ENCODE measurements at places on chromosomes 7 and 10.

- DNase-seq, result no peak
These were observed 174.8 kb downstream of the DKK1 start for GRCh38 chr10:52488606-52489485.

GRCh38 chr10:86506499-86506898 lies 15.1 kb downstream of the WAPL start:
- DNase-seq, result no peak

- DNase-seq, result no peak
These were observed 128.4 kb upstream of the BTBD16 start for GRCh38 chr10:122142641-122143237.

GRCh38 chr10:5567477-5567876 lies 42.7 kb downstream of the CALML3 start:
- no peak for DNase-seq

- no peak for DNase-seq
These were observed 281.8 kb downstream of the POU6F2 start for GRCh38 chr7:39259391-39260003.

DNA sequence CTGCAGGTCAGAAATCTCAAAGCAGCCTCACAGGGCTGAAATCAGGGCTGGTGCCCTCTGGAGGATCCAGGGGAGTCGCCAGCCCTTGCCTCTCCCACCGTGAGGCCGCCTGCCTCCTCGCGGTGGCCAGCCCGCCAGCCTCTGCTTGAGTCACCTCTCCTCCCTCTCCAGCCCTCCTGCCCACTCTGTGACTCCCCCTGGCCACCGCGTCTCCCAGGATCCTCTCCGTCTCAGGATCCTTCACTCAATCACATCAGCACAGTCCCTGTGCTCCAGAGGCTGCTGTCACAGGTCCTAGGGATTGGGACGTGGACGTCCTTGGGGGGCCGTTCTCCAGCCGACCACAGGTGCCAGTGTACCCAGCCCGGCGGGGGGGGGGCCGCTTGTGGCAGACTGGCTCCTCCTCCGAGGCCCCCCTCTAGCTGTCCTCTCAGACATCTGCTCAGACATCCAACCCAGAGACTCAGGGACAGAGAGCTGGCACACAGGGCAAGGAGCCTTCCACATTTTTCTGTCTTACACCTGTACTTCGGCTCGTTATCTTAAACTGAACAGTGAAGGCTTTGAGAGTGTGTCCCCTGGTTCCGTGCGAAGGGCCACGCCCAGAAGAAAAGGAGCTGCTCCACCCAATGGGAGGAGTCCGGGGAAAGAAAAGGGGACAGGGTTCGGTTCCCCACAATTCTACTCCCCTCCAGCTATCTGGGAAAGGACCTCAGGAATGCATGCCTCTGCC lies 9.4 kb upstream of the PPP2R2D start:
- DNase-seq, result no peak

GRCh38 chr10:110792476-110793125 lies 79.1 kb upstream of the PDCD4 start:
- DNase-seq, result no peak

DNA sequence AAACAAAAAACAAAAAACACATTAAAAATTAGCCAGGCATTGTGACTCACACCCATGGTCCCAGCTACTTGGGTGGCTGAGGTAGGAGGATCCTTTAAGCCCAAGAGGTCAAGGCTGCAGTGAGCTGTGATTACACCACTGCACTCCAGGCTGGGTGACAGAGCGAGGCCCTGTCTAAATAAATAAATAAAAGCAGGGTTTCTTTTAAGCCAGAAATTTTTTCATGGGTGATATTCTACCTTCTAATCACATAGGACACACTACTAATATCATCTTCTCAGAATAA lies 14.2 kb upstream of the SVIL start:
- DNase-seq, result no peak

DNA sequence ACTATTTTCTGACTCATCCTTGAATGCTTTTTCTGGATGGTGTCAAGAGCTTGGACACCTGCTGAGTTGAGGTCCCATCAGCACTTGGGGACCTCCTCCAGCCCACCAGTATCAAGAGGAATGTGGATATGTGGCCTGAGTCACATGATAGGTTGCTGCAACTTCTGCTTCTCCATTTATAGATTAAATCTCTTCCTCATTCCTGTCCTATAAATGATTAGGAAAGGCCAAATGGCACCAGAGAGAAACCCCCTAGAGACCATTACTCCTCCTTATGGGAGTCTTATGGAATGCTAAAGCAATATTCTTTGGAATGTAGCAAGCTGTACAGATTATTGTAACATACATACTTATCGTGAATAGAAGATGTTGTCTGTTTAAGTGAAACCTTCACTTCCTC lies 85.6 kb downstream of the NEUROD6 start:
- no peak for DNase-seq

GRCh38 chr7:121605317-121605680 lies 209.2 kb upstream of the FAM3C start:
- no peak for DNase-seq

GRCh38 chr10:61855771-61856170 lies 45.7 kb upstream of the ARID5B start:
- DNase-seq, result no peak

DNA sequence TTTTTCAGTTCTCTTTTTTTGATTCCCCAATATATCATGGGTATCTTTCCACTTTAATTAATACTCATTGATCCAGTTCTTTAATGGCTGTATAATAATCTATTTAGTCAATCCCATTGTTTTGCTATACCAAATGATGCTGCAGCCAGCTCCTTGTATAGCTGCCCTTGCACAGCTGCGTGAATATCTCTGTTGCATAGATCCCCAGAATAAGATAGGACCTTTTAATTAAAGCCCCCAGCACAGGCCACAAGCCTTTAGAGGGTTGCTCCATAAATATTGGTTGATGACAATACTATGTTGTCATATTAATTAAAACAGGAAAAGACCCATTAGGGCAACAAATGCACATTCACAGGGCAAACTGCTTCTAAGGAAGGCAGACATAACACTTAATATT lies 57.9 kb downstream of the BUB3 start:
- DNase-seq, result no peak

DNA sequence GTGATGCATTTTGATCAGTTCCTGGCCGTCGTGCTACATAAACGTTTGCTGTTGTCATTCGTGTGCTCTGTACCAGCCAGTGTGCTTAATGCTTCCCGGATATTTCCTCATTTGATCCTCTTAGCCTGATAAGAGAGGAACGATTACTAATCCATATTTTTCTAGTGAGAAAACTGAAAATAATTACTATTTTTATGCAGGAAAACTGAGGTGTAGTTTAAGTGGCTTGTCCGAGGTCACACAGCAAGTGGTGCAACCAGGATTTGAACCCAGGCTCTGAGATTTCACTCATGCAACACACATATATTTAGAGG lies 650 bp upstream of the SORBS1 start:
- no peak for DNase-seq

DNA sequence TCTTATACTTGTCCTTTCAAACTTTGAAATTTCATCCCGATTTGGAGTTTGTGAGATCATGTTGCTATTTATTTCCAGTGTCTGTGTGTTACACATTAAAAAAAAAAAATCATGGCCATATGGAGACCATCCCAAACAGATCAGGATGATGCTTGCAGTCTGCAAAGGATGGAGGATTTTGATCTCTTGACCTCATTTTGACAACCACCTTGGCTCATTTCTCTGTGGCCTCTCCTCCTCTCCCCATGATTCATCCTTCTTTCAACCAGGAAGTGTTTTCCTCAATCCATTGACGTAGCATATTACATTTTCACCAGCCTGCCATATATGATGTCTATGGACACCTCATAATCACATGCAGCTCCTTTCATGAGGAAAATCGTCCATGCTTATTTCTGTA lies 68.9 kb upstream of the INSYN2A start:
- DNase-seq, result no peak

- no peak for DNase-seq
These were observed 78.4 kb downstream of the PDE1C start for GRCh38 chr7:31991846-31992245.

DNA sequence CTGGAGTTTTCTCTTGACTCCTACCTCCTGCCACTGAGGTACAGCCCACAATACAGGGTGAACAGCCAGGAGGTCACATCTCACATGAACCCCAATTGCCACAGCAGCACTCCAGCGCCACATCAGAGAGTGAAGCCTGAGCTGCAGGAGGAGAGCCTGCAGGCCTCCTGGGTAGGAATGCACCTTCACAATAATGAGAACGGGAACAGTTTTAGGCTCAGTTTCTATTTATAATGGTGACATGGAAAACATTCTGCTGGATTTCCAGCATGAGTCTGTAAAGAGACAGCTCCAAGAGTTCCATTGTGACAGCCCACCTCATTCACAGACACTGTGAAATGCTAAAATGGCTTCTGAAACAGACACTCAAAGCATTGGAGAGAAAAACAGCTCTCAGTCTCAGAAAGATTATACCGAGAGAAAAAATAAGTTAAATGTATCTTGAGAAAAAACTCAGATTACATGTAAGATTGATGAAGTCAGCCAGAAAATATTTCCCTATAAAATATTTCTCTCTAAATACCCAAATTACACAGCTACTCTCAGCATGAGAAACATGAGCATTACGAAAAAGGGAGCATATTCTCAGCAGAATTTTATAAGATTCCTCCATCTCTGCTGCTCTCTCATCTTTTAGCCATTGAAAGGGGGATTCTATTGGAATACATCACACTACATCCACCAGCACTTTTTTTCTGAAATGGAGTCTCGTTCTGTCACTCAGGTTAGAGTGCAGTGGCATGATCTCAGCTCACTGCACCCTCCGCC lies 11.3 kb downstream of the ZNF680 start:
- DNase-seq, result no peak

GRCh38 chr7:3494947-3495346 lies 193.9 kb downstream of the SDK1 start:
- DNase-seq, result no peak

DNA sequence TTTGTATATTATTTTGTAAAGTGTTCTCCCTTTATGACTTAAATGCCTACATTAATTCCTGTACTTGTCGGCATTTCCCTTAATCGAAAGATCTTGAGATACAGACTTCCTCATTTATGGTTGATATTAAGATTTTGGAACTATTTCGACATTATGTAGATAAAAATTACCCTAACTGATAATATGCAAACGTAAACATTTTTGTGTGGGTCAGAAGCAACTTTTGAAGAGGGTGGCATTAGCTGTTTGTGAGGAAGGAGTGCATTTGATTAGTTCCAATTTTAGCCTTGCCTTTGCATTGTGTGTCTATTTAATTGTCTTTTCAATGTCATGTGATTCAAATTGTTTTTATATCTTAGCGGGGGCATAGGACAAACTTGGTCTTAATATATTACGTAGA lies 114.7 kb downstream of the BICC1 start:
- no peak for DNase-seq

- DNase-seq, result peak; percentile 64
These were observed 45.1 kb downstream of the ST8SIA6 start for GRCh38 chr10:17409170-17409733.

DNA sequence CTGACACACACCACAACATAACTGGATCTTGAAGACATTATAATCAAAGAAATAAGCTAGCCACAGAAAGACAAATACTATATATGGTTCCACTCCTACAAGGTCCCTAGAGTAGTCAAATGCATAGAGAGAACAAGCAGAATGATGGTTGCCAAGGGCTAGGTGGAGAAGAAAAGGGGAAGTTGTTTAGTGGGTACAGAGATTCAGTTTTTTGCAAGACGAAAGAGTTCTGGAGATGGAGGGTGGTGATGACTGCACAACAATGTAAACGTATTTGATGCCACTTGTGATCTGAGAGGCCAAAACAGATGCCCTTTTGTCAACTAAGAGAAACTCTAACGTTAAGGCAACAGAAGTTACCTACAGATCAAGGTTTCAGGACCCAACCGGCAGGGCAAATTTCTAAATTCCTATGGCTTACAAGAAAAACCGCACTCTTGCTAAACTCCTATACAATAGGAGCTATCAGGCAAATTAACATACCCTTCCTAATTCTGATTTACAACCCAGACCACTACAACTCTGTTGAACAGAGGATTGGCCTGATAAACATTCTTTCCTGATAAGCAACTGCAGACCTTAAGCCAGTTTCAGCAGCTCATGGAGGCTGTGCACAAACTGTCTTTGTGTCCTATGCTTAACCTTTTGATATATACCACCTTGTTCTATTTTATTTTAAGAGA lies 69.0 kb downstream of the FAM107B start:
- DNase-seq, result no peak

DNA sequence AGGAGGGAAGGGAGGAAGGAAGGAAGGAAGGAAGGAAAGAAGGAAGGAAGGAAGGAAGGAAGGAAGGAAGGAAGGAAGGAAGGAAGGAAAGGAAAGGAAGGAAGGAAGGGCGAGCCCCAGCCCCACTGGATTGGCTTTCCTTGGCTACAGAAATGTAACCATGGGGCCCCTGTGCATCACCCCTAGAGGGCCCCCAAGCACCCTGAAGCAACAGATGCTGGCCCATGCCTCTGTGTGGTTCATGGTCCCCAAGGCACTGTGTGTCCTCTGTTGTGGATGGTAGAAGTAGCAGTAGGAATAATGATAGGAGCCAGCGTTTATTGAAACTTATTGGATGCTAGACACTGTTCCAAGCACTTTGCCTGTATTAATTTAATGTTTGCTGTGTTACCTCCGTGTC lies 116.6 kb upstream of the MACROH2A2 start:
- no peak for DNase-seq

DNA sequence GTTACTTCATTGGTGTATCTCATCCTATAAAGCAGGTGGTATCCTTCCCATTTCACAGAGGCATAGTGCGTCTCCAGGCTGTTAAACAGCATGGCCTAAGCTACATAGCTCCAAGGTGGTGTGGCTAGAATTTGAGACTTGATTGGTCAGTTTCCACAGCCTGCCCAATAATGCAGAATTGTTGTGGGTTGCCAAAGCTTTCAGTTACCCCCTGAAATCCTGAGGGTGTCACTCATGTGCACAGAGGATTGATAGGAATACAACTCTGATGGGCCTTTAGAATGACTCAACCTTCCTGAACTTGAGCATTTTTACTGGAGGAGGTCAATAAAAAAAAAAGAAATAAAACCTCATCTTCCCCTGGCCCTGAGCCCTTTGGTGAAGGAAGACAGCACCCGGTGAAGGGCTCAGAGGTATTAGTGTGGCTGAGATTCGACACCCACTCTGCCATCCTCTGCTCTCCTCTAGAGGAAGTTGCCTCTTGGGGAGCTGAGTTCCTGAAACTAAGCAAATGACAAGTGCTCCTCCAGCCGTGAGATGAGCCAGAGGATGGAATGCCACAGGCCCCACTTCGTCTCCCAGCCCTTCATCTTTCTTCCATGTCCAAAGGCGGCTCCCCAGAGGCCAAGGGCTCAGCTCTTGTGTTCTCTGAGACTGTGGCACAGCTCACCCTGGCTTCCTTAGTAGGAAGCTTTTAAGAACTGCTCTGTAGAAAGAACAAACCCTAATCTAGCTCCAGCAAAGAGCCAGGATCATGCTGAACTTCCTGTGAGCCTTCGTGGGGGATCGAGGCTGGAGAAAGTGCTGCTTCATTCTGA lies 1.0 kb downstream of the ACSL5 start:
- DNase-seq, result peak; percentile 30

DNA sequence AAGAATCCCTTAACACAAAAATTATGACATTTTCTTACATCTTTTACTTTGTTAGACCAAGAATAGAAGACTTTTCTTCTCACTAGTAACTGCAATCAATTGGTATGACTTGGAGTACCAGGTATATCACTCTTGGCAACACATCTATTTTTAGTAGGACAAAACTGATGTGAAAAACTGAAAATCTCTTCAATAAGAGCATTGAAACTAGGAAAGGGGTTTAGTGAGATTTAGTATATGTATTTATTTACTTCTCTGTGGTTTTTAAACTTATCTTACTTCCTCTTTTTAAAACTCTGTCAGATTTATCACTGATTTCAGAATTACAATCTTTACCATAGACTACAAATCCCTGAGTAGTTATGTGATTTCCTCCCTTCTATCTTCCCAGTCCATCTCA lies 366.2 kb downstream of the PCDH15 start:
- no peak for DNase-seq
